ENCODE measurements at places on chromosomes 2 and 18.
A peak's percentile ranks its signal among the peaks of the same experiment; 100 is the strongest.

GRCh38 chr2:17540093-17540812, at the start of gene VSNL1:
Gene VSNL1, plus strand, starts transcription at chr2:17540696. Its CDS starts 51,379 bp downstream, at chr2:17592075.
- DNase-seq = peak; percentile 91

DNA sequence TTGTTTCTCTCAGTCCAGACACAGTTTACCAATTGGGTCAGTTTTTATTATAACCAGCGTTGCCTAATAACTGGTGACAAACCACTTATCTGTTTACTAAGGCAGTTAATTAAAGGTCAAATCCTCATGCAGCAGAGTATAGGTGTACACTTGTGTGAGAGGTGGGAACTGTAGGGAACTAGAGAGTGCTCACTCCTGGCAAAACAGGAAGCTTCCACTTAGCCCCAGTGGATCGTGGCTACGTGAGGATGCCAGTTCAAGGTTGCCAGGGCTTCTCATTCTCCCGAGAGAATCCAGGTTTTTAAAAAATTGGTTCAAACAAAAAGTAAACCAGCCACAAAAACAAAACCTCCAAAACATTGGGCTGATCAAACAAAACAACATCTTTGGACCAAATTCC, 8.1 kb downstream of the CYBRD1 start:
- no peak for DNase-seq

DNA sequence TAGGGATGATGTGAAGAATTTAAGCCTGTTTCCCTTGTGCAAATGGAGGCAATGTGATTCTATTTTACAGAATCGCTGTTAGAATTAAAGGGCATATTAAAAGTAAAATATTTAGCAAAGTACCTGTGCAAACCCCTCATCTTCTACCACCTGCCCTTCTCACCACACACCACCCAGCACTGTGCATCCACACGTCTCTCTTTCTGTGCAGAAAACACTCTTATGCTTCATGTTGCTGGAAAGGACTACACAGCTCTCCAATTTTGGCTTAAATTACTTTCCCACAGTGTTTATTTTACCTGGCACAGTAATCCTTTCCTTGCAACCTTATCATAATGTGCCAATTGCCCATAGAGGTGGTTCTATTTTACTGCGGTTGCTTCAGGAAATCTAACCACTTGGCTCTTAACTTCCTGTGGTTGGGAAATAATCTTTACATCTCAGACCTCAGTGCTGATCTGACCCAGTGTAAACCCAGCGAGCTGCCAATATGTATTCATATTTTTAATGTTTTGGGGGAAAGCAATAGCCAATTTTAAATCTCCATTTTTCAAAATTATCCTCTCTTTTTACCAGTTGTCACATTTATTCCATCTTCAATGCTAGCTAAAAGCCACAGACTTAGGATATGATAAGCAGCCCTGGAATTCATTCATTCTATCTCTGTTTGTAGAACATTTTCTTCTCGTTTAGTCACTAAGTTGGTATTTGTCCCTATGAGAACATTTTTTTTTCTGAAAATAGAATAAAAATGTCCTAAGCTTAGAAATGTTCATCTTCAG, 250.9 kb downstream of the DSEL start:
- no peak for DNase-seq

DNA sequence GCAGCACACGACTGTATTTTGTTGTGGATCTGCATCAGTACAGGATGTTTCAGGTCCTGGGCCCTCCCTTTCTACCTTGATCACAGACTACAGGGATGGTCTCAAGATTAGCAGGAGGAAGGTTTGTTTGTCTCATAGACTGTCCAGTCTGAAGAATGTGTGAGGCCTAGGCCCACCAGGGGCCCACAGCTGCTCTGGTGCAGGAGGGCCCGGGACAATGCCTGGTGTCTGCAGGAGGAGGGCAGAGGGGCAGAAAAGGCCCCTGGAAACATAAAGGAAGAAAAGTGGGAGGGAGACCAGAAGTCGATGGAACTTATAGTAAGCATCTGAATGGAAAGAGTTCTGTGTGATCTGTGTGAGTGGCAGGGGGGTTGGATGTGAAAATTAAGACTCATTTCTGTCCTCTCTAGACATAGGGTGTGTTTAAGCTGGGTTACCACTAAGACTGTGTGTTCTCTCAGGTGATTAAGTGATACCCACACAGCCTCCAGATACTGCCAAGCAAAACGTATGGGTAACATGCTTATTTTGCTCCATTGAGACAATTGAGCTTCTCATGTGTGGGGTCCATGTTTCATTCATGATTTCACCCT, 33.4 kb upstream of the LPIN2 start:
- no peak for DNase-seq

DNA sequence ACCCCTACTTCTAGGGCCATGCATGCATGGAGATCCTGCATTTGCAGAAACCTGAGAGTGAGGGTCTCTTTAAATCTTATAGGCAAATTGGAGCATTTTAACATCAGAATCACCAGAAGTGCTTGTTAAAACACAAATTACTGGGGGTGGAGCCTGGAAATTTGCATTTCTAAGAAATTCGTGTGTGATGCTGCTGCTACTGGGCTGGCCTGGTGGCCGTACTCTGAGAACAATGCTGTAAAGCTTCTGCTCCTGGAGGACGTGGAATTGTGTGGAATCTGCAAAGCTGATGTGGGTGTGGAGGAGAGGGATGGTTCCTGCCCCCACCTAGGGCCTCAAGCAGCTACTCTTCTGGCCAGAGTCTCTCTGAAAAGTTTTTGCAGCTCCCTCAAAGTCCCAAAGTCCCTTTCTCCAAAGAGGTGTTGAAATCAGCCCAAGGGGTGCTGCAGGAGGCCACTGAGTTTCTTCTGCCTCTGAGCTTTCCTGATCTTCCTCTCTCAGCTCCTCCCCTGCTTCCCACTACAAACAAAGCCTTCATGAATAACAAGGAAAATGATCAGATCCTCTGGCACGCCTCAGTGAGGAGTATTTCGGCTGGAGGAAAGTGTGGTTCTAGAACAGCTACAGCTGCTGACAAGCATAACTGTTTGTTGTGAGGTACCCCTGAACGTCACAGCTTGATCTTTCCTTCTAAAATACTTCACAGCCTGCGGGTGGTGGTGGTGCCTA, 508.3 kb downstream of the CNTNAP5 start:
- no peak for DNase-seq

GRCh38 chr2:53087262-53087873, 680.2 kb upstream of the CHAC2 start:
- DNase-seq = no peak

DNA sequence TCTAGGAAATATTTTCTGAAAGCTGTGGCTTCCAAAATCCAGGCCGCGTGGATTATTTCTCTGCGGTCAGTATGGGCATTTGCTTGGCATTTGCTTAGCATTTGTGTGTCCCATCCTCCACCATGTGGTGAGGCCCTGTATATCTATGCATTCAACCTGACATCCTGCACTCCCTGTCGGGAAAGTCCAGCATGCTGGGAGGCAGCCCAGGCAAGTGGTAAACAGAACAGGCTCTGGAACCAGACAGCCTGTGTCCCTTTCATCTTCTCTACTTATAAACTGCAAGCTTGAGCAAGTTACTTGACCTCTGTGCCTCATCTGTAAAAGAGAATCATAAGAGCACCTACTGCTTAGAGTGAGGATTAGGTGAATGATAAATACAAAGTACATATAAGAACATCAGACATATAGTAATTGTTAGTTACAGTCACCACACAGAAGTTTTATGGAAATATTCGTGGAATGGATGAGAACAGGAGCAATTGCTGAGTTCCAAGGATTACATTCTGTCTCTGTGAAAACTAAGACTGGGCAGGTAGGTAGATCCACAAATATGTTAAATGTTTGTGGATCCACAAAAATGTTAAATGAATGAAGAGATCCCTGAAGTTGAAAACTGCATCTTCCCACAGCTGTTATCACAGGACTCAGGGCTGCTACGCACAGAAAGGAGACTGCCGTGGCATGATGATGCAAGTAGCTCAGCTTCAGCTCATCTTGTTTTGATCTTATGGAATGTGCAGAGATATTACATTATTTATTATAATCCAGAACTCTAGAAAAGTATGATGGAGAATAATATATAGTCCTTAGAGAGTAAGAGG, 317.0 kb upstream of the MMADHC start:
- no peak for DNase-seq

DNA sequence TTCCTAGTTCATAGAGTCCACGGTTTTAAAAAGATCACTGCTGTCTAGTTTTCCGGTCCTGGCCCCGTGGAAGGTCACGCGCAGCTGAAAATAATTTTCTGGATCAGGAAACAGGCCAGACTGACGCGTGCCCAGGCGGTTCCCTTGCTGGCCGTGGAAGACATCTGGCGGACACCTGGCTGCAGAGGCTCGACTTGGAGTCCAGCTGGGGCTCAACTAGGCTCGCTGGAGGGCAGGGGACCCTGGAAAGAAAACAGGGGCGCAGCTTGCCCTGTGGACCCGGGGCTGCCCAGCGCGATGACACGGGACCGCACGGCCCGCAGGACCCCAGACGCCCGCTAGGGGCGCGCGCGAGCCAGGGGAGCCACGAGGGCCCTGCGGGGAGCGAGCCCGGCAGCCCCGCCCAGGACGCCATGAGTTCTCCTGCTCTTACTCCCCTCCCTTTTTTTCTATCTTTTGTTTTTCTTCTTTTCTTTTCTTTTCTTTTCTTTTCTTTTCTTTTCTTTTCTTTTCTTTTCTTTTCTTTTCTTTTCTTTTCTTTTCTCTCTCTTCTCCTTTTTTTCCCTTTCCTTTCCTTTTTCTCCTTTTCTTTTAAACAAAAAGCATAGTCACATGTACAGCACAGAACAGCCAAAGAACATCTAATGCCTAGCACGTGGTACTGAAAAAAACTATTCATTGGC, 43.2 kb upstream of the UBE2F start:
- peak; percentile 36 for DNase-seq

- peak; percentile 57 for DNase-seq
Measured at GRCh38 chr18:32093102-32093511, 1.4 kb downstream of the RNF138 start.

DNA sequence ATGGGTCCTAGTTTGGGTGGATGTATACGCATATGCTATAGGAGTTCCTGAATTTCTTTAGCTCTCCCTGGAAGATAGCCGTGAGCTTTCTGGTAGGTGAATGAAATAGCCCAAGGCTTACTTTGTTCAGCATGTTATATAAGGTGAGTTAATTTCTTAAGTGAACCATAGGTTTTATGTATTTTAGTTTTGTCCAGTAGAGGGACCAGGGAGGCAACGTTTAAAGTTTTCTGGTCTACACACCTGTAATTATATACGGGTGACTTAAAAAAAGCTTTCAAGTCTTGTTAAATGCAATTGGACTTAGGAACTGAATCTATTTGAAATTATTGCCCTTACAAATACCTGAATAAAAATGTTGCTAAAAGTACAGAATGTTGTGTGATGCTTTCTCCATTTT, 402.5 kb upstream of the DDX18 start:
- DNase-seq = no peak

DNA sequence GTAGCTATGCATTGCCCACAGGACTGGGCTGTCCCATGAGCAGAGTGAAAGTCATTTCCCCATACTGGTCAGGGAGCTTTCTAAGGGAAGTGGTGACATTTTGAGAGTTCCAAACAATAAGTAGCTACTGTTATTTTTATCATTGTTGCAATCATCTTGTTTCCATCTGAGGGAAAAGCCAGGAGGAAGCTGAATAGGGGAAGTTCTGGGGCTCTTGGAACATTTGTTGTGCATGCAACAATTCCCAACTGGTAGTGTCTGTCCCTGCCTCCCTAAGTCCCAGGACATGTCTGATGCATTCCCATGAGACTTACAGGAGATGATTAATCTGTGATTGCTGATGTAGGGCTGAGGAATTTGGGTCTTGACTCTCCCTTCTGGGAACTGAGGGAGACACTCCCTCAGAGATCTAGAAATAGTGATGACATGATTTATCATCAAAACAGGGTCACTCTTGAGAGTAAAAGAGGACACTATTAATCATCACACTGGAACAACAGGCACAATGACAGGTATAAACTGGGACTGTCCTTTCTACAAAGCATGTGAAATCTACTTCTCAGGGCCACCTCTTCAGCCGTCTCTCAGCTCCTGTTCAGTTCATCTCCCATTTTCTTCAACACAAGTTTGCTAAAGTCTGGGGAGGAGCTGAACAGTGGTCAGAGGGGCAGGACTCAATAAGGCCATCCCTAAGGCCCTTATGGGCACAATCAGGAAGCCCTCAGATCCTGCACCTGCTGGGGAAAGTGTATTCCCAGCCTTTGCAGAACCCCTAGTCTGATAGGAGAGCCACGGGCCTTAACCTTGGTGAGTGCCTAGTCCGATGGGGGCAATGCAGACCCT, 28.0 kb upstream of the MARCO start:
- no peak for DNase-seq

GRCh38 chr18:78721238-78721875, 258.3 kb upstream of the SALL3 start:
- DNase-seq = no peak

DNA sequence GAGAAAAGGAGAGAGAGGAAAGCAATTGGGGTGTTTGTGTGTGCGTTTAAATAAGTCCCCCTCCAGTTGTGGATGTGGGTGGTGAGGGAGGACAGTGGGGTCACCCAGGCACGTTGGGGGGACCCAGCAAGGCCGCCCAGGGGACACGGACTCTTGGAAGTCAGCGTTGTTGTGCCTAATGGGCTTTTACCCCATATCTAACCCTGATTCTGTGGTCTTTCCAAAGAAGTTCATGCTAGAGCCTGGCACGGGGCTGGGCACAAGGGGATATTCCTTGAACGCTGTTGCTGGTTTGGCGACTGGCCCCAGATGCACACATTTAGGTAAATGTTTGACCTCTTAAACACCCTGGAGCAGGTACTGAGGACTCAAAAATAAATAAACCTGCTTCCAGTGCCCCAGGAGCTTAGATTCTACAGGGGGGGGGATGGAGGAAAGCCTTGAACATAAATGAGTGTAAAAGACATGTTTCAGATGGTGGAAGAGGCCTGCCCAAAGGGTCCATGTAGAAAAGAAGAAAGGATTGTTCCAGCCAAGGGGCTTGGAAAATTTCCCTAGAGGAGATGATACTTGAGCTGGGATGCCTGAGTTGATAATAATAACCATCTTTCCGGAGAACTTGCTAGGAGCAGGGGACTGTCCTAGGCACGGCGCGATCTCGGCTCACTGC, 97.7 kb upstream of the SIX3 start:
- no peak for DNase-seq

All from left renal cortex interstitium (tissue), 4 donors.